ENCODE measurements at places on chromosomes 12 and 14. TPM values are rescaled to one million over a fixed set of nuclear protein-coding genes. Genes with fewer than 3 reads are reported as not detected.

DNA sequence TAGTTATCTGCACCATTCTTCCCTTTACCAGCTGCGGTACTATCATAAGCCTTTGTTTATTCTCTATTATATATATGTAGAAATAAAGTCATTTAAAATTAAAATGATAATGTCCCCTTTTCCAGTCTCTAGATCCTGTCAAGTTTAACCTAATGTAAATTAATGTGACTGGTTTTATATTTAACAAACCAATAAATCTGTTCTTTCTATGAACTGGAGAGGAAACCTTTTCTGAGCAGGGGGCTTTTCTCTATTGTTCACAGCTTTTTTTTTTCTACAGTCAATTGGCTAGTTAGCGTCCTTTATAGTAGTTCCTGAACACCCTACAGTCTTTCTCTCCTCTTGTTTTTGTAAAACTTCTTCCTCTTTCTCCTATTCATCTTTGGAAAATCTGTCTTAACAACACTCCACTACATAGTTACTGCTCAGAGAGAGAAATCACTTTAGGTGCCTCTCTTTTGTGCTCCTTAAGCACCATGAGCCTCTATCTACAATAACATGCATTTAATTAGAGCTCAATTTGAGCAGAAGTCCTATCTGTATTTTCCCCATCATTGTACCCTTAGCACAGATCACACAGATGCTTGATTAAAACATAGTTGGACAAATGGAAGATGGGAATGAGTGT, 332.6 kb upstream of the SYT1 start:
- no peaks in the 10 kb centered on the region for H3K27me3 ChIP-seq
- H3K36me3 ChIP-seq, result no peaks in the 10 kb centered on the region
- no peak for DNase-seq
- no peak overlapping the region for H3K27ac ChIP-seq
- no peaks in the 10 kb centered on the region for H3K4me1 ChIP-seq

- H3K4me3 ChIP-seq, result no peak overlapping the region
- H3K36me3 ChIP-seq, result no peaks in the 10 kb centered on the region
- no peak for DNase-seq
- H3K4me1 ChIP-seq, result peaks cover 11% of the 10 kb centered on the region
Measured at GRCh38 chr12:131833288-131833895, 5.2 kb downstream of the MMP17 start.

DNA sequence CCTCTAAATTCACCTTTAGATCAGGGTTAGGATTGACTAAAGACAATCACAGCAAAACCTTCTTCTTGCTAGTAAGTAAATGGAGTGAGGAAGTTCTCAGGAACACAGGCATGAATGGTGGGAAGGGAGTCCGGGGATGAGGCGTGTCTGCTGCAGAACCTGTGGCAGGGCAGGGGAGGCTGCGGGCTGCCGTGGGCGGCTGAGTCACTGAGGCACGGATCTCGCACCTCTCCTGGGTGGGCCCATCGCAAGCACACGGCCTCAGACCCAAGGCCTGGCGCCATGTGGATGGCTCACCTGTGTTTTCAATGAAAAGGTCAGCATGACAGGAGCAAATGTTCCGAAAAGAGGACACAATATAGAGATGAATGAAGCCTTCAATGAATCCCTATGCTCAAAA, 85.4 kb downstream of the PIWIL1 start:
- no peaks in the 10 kb centered on the region for H3K4me1 ChIP-seq
- H3K36me3 ChIP-seq, result no peaks in the 10 kb centered on the region
- no peak overlapping the region for H3K4me3 ChIP-seq
- no peaks in the 10 kb centered on the region for H3K27me3 ChIP-seq

Gene KLRC2
- total RNA-seq, result 1.7 TPM

- no peak overlapping the region for H3K27ac ChIP-seq
- H3K36me3 ChIP-seq, result peaks cover 42% of the 10 kb centered on the region
- H3K4me3 ChIP-seq, result no peak overlapping the region
- H3K27me3 ChIP-seq, result no peaks in the 10 kb centered on the region
Measured at GRCh38 chr14:61388173-61388975, 67.0 kb downstream of the PRKCH start.
